NCI-H1417 treated with DMSO at 0.1 percent for 48 hours (cell line): ENCODE measurements at places on chromosomes 11 and 22.

DNA sequence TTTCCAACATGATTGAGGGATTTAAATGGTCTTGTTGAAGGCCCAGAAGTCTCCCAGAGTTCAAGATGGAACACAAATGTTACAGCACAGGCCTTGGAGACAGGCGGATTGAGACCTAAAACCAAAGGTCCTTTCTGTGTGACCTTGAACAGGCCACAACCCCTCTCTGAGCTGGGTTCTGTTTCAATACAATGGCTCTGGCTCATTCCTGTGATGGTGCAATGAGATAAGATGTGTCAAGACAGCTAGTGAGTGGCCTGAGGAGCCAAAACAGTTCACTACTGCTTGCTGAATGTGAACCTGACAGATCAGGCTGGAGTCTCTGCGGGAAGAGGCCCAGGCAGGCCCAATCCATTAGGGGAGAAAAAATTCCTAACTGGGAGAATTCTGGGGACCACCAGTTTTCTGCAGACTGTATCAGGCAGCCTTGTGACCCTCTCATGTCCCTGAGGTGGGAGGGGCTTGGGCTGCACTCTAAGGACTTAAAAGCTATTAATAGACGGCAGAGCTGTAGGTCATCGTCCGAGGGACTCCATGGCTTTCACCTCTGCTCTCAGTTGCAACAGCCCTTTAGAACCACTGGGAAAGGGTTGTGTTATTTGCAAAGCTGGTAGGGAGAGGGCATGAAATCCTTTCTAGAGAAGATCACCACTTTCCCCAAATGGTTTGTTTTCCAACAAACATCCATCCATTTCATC is 126.1 kb upstream of the TEAD1 start:
- DNase-seq = no peak

DNA sequence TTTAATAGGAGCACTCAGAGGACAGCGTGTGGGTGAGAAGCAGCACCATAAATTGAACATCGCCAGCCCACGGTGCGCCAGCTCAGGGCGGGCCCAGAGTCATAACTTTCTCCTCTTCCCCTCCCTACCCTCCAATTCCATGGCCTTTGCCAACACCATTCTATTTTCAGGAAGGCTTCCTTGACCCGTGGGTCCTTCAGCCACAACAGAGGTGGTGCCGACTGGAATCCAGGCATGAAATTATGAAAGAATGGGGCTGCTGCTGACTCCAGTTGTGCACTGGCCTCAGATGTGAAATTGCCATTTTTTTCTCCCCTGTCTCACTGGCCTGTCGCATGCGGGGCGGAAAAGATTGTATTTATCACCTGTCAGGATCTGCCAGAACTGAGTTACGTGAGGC is 345.9 kb downstream of the MIAT start:
- no peak for DNase-seq

DNA sequence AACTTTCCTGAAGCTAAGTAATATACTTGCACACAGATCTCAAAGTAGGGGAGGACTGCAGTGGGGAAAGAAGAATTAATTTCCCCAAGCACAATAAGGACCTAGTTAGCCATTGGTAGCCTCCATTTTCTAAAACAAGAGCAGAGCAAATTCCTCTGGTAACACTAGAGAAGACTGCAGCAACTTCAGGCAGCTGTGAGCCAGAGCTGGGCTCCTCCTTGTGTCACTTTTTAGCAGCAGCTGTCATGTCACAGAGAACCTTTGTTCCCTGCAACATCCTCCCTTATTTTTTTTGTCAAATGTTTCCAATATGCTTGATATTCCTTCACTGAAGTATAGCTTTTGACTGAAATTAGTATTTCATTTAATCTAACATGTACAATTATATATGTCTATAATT is 54.4 kb downstream of the RRAS2 start:
- no peak for DNase-seq

GRCh38 chr11:122197066-122197987 is 81.3 kb upstream of the BLID start:
- no peak for DNase-seq

- DNase-seq = no peak
These were observed 1038.5 kb downstream of the OPCML start for GRCh38 chr11:132493801-132494200.

GRCh38 chr11:61034704-61035525 is 63.4 kb downstream of the CD6 start:
- no peak for DNase-seq

- DNase-seq = no peak
These were observed 17.3 kb upstream of the LMO2 start for GRCh38 chr11:33909150-33909549.

- no peak for DNase-seq
These were observed 11.6 kb upstream of the ARAP1 start for GRCh38 chr11:72763823-72764222.

DNA sequence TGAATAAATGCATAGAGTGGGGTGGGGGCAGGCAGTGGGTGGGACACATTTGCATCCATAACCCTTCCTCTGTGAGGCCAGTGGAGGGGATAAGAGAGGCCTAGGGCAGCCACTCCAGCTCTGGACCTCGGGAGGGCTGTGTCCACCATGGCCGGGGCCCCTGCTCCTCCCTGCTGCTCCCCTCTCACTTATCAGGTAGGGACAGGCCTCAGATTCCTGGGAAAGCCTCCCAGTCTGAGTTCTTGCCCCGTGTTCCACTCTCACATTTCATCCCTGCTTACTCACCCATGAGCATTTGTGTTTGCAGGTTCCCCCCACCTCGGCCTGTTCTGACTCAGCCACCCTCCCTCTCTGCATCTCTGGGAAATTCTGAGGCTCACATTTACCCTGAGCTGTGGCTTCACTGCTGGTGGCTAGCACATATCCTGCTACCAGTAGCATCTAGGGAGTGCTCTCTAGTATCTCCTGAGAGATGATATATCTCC is 128.7 kb upstream of the TOP3B start:
- no peak for DNase-seq

- no peak for DNase-seq
These were observed 66.9 kb upstream of the TENM4 start for GRCh38 chr11:79507706-79508105.

DNA sequence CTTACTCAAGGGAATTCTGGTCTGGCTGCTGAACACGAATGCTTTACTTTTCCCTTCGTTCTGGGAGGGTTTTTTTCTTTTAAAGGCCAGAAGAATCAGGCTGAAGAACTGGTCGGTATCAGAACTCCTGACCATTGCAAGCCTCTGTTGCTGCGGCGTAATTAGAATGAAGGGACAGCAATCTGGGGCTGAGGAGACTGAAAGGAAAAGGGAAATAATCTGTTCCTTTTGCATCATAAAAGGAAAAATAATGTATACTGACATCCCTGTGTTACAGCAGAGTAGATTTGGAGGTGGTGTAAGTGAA is 670 bp downstream of the SC5D start:
- DNase-seq = no peak

GRCh38 chr22:24414984-24415945 is 12.1 kb upstream of the ADORA2A start:
- no peak for DNase-seq

DNA sequence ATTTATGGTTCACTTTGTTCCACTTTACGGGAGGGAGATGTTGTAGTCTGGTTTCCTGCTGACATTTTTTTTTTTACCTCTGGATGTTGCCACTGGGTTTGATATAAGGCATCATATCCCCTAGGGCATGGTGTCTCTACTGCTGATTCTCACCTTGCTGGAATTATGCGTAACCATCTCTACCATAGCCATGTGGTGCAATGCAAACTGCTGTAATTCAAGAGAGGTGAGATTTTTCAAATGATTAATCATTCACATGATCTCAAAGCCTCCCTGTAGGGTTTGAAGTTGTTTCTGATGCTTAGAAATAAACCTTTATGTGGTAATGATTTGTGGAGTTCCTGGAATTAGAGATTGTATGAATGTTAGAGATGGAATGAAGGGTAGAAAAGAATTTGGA is 13.0 kb downstream of the MS4A3 start:
- DNase-seq = no peak

DNA sequence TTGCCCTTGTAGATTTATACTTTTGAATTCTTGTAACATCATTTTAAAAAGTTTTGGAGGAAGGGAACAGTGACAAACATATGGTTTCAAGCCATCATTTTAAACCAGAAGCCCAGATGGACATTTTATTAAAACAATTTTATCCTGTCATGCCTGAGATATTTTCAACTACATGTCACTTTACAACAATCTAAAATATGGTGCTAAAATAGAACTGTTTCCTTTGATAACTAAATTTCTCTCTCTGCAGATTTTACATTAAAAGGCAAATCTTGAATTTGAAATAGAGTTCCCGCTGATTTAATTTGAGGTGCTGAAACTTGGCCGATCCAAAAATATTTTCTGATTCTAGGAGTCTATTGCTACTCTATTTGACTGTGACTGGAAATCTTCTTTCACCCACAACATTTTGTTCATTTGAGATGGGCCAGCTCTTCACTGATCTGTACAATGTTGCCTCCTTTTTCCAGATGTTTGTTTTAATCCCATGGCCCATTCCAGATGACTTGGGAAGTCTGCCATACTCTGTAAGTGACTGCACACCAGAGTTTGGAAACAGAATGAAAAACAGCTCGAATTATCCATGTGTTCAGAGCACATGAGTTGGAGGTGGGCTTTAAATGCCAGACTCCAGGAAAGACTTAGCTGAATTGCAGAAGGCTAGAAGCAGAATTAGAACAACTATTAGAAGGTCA is 402.5 kb downstream of the TMEM135 start:
- DNase-seq = no peak

- no peak for DNase-seq
These were observed 24.0 kb downstream of the KCNJ5 start for GRCh38 chr11:128915149-128915521.

- no peak for DNase-seq
These were observed 46.6 kb downstream of the CWC15 start for GRCh38 chr11:94926698-94927237.

DNA sequence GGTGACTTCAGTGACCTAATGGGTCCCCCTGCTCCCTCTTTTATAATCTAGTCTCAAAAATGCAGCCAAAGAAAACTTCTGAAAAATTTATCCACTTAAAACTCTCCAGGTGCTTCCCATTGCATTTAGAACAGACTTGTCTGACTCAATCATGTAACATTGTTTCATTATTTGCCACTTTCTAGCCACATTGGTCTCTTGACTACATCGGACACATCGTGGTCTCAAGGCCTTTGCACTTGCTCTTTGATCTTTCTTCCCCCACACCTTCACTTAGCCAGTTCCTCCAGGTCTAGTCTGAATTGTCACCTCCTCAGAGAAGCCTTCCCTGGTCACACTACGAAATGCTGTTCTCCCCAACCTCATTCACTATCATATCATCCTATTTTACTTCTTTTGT is 97.0 kb upstream of the E2F8 start:
- DNase-seq = no peak

DNA sequence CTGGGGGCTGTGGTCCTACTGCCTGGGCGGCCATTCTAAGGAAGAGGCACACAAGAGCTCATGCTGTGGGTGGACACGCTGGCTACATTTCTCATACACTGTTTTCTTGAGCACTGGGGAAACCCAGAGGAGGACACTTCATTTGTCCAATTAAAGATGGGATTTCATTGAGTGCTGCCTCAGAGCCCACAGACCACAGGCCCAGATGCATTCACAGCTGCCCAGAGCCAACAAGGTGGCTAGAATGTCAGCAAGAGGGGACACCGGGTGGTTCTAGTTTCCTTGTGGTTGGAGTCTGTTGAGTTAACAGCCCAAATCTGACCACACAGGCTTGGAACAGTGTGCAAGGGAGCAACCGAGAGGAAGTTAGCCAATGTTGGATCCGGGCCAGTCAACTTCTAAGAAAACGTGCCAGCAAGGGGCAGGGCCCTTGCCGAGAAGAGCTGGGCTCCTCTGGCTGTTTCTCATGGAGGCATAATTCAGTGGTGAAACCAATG is 35.0 kb upstream of the SORL1 start:
- no peak for DNase-seq

DNA sequence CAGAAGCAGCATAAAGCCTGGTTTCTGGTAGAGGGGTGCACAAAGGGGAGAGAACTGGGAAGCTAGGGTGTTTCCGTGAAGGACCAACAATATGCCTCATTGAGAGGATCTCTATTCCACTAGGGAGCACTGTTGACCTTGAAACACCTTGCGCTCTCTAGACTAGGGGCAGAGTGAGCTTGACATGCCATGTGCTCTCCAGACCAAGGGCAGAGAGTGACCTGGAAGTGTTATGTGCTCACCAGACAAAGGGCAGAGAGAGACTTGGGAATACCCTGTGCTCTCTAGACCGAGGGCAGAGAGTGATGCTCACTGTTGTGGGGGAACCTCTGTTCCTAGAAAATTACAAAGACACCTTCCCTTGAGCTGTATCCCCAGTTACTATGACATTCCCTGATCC is 15.2 kb upstream of the EI24 start:
- no peak for DNase-seq

DNA sequence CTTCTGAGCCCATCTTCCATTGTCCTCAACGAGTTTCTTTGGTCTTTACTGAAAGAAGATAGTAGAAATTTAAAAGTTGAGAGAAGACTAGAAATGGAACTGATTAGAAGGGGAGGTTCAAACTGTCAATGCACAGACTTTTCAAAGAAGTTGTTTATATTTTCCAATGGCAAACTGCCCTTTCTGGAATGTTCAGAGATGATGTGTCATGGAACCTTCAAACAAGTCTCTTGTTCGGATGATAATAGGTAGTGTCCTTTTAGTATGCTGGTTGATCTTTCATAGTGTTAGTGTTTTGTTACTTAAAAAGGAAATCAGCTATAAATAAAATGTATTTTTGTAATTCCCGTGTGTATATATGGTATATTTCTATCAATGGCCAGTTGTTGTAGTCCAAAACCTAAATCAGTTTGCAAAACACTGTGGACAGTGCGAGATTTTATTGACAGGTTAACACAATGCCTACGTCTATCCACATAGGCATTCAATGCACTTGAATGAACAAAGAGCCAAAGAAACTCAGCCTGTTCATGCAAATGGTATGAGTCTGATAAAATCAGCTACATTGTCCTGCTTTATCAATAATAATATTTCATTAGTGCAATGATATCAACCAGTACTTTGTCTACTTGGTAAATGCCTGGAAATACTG is 30.9 kb downstream of the C11orf91 start:
- DNase-seq = no peak

GRCh38 chr22:46124383-46125144 is 25.8 kb upstream of the PPARA start:
- no peak for DNase-seq

DNA sequence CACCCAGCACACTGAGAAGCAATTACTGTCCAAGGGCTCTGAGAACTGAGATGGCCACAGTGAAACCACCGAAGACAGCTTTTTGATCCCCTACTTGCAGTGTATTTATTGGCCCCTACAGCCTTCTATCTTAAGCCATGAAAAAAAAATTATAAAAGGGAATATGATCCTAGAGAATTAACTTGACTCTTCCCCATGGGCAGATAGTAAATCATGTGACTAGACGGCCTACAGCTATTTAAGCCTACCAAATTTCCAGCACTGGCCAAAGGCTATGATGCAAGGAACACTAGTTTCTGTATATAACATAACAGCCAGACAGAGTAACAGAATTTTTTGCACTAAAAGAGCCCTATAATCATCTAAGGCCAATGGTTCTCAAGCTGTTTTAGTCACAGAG is 53.8 kb downstream of the KCNA4 start:
- no peak for DNase-seq

- DNase-seq = no peak
These were observed 23.8 kb downstream of the ALG12 start for GRCh38 chr22:49894322-49895054.

GRCh38 chr22:27311698-27312550 is 489.6 kb downstream of the MN1 start:
- DNase-seq = no peak
